ENCODE measurements at places on chromosomes 2 and 18.

- DNase-seq = no peak
Observed at GRCh38 chr2:67286981-67287759, 110.0 kb upstream of the ETAA1 start.

- DNase-seq = no peak
Observed at GRCh38 chr2:29222381-29223179, 107.4 kb downstream of the CLIP4 start.

DNA sequence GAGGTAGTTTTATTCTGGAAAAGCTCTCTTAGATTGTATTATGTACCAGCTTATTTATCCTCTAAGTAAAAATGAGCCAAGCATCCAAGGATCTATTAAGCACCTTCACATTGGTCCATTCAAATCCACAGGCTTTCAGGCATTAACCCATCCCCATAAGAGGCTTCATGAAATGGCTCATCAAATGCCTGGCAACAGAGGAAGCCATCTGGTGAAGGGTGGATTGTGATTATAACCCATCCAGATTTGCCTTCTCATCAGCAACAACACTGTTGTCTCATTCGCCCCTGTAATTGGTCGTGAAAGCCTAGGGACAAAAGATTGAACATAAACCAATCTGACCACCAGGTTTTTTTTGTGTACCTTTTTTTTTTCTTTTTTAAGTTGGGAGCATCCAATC, 134.3 kb upstream of the TACR1 start:
- DNase-seq = no peak

- DNase-seq = no peak
Observed at GRCh38 chr2:72139471-72139873, 8.2 kb downstream of the CYP26B1 start.

- no peak for DNase-seq
Observed at GRCh38 chr2:167293172-167293781, 405.0 kb downstream of the XIRP2 start.

GRCh38 chr18:75205514-75206132, 3.3 kb downstream of the PTGR3 start:
- DNase-seq = no peak

GRCh38 chr2:102637358-102637757, 18.0 kb downstream of the SLC9A2 start:
- DNase-seq = no peak

GRCh38 chr2:18552351-18553077, 7.9 kb downstream of the RDH14 start:
- no peak for DNase-seq

- no peak for DNase-seq
Observed at GRCh38 chr18:29078273-29078672, 901.3 kb upstream of the CDH2 start.
